ENCODE measurements at places on chromosomes 3 and 15.

DNA sequence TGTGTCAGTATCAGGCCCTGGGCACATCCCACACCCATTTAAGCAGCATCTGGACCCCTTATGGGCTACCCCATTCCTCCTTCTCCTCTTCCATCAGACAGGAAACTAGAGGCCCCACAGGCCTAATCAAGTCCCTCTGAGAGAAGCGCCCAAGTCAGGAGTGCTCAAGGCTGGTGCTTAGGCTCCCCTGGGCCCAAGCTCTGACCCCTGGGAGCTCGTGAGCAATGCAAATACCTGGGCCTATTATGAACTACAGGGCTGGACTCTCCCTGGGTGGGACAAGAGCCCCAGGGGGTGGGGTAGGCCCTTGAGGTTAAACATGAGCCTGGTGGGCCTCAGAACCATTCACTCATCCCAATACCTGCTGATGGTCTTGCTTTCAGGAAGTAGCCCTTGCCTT is 57.4 kb downstream of the SEMA3G start:
- no peak for DNase-seq

GRCh38 chr3:159624616-159625015 is 364.0 kb upstream of the IL12A start:
- DNase-seq, result no peak

- DNase-seq, result no peak
Observed at GRCh38 chr15:84685304-84685703, 27.3 kb upstream of the NMB start.

GRCh38 chr3:146739203-146739671 is 134.1 kb upstream of the PLSCR5 start:
- DNase-seq, result no peak

GRCh38 chr3:115960799-115961198 is 337.5 kb downstream of the GAP43 start:
- DNase-seq, result no peak

Data from stimulated activated CD8-positive, alpha-beta memory T cell treated with anti-CD3 and anti-CD28 coated beads, Interleukin-4, amount 100 ng/mL, for 1 hour (primary cell).